ENCODE measurements at places on chromosomes 1 and 21.

DNA sequence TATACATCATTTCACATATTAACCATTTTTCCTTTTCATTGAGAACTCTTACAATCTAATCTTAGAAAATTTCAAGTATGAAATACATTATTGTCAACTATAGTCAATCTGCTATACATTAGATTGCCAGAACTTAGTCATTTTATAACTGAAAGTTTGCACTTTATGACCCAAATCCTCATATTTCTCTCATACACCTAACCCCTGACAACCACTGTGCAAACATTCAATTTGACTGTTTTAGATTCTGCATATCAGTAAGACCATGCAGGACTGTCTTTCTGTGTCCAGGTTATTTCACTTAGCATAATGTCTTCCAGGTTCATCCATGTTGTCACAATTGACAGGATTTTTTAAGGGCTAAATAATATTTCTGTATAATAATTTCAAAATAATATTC is 1299.0 kb upstream of the B3GALT2 start:
- DNase-seq = no peak

DNA sequence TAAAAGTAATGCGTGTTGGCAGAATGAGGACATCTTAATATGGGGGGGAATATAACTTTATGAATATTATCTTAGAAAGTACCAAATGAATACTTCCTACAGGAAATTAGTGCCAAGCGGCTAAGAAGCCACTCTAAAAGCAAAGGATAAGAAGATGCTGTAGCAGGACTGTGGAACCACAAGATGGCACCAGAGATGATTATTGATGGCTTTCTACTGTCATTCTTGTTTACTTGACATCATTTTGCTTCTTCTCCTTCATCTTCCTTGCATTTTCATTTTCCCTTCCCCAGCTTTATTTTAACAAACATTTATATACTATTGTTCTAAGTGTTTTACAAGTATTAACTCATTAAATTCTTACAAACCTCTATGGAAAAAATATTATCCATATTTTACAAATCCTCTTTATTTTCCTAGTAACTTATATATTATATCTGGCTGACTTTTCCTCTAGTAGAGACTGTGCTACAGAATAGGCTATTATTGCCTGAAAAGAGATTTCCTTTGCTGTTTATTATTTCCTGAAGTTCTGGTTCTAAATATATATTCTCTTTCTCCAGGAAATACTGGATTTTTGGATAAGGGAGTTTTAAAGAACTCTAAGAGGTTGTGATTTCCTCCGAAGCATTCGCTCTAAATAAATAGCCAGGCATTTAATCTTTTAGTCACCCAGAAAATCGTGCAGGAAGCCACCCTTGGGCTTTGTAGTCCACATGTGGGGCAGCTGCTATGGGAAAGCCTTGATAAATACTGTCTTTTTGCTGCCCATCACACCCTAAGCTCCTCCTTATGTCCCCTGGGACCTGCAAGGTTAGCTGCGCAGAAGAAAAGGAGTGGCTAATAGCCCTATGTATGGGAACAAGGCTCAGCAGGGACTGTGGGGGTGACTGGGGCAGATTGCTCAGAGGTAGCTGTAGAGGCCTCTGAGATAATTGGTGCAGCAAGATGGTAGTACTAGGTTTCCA is 69.8 kb downstream of the TPR start:
- peak; percentile 10 for DNase-seq

- no peak for DNase-seq
These were observed 108.9 kb downstream of the CRYAA start for GRCh38 chr21:43277481-43278351.

- peak; percentile 12 for DNase-seq
These were observed 413 bp downstream of the EFCAB7 start for GRCh38 chr1:63523738-63524137.

GRCh38 chr1:100523038-100523652 is 14.8 kb upstream of the GPR88 start:
- DNase-seq = peak; percentile 76

GRCh38 chr1:96987186-96987703 is 265.7 kb downstream of the PTBP2 start:
- DNase-seq = no peak

GRCh38 chr21:29196670-29197191 is 66.3 kb downstream of the MAP3K7CL start:
- peak; percentile 28 for DNase-seq

- DNase-seq = no peak
These were observed 70.0 kb downstream of the ALG14 start for GRCh38 chr1:95002540-95003432.

GRCh38 chr1:193730017-193730416 is 543.6 kb upstream of the B3GALT2 start:
- DNase-seq = no peak

- DNase-seq = peak; percentile 15
These were observed at the start of gene HES5 for GRCh38 chr1:2529784-2530512. HES5 (minus strand) TSS chr1:2530263; CDS start chr1:2530164, 99 bp downstream.

DNA sequence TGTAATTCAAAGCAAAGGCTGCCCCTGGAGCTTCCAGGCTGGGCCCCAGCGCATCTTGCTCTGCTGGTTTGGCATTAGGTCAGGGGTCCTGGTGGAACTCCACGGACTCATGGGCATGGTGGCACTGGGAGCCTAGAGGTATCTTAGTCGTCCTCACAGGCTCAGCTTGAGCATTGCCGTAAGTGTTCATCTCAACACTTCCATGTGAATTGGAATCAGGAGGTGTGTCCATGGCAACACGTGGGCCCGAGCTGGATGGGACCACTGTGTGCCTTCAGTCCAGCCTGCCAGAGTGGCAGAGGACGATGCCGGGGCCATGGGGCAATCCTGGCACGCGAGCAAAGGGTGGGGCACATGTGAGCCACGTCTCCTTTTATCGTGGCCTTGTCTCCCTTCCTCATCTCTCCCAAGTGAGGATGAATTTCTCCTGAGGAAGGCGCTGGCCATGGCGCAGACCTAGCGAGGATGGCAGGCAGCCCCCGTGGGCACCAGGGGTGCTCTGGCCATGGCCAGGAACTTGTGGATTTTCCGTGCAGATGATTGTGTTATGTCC is 47.0 kb downstream of the AGPAT3 start:
- no peak for DNase-seq

- DNase-seq = no peak
These were observed 93.1 kb downstream of the DMRTB1 start for GRCh38 chr1:53552146-53552861.

Measured in suppressor macrophage (primary cell).